ENCODE measurements at places on chromosomes 4 and X. TPM values are rescaled to one million over a fixed set of nuclear protein-coding genes. Genes with fewer than 3 reads are reported as not detected.

Gene POLN
- 7.6 TPM for total RNA-seq

Gene ATP1B4
- 367 TPM for total RNA-seq

Gene ANOS1
- total RNA-seq: 26.4 TPM

Gene GALNT7
- 29.3 TPM for total RNA-seq

Gene SYTL5
- 1.3 TPM for total RNA-seq

Gene SPANXN3
- total RNA-seq: not detected

Data from tongue (tissue), 3 donors.